ENCODE measurements at places on chromosomes 6 and 20. TPM values are rescaled to one million over a fixed set of nuclear protein-coding genes. Genes with fewer than 3 reads are reported as not detected.

STMN3 gene
- 14.7 TPM for total RNA-seq

GRCh38 chr20:62120990-62121775 is 1.1 kb upstream of the LSM14B start:
- no peaks in the 10 kb centered on the region for H3K36me3 ChIP-seq
- H3K27me3 ChIP-seq: no peaks in the 10 kb centered on the region
- peak overlapping the region; percentile 52 for H3K4me3 ChIP-seq
- H3K27ac ChIP-seq: peak overlapping the region; percentile 89
- no peak for DNase-seq

GRCh38 chr6:4664911-4665310 is 111.3 kb upstream of the CDYL start:
- H3K4me3 ChIP-seq: no peak overlapping the region
- DNase-seq: peak; percentile 43
- H3K27me3 ChIP-seq: no peaks in the 10 kb centered on the region
- H3K4me1 ChIP-seq: peaks cover 6% of the 10 kb centered on the region
- H3K27ac ChIP-seq: peak overlapping the region; percentile 68

ATAT1 gene
- total RNA-seq: 13.3 TPM

CLIC5 gene
- 3.4 TPM for total RNA-seq

TCP11 gene
- not detected for total RNA-seq

ABCF1 gene
- 29.5 TPM for total RNA-seq

DNA sequence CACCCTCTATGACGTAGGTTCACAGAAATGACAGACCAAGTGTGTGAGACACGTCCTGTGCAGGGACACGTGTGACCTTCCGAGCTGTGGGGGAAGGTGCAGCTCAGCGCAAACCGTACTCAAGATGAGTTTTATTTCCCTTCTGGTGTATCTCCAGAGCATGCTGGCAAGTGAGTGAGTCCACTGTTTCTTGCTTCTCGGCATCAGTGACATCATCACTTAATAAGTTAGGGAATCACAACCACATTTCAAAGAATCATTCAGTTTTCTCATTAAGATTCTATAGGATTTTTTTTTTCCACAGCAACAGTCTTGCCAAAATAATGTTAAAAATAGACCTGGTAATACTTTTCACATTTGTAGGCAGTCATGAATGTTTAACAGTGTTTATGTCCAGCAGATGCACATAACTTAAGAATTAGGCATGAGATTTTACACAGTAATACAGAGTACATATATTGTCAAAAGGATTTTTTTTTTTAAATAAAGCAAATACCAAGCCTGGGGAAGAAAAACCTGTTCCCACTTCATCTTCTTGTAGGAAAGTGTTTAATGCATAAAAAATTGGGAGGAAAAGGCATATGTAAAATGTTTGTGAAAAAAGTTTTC is 417.8 kb downstream of the CDC5L start:
- no peak for DNase-seq
- peaks cover 8% of the 10 kb centered on the region for H3K4me1 ChIP-seq
- no peaks in the 10 kb centered on the region for H3K36me3 ChIP-seq
- H3K4me3 ChIP-seq: no peak overlapping the region

ANKRD6 gene
- 13.3 TPM for total RNA-seq

PRSS35 gene
- not detected for total RNA-seq

- no peaks in the 10 kb centered on the region for H3K36me3 ChIP-seq
Measured at GRCh38 chr6:140708441-140708840, 1334.0 kb upstream of the CITED2 start.

DEFB132 gene
- total RNA-seq: not detected

ASIP gene
- not detected for total RNA-seq

- H3K27ac ChIP-seq: no peak overlapping the region
- no peaks in the 10 kb centered on the region for H3K27me3 ChIP-seq
- H3K4me1 ChIP-seq: no peaks in the 10 kb centered on the region
- H3K36me3 ChIP-seq: no peaks in the 10 kb centered on the region
- no peak for DNase-seq
Measured at GRCh38 chr6:13544454-13545186, 29.8 kb upstream of the SIRT5 start.

MATN4 gene
- total RNA-seq: not detected

DNA sequence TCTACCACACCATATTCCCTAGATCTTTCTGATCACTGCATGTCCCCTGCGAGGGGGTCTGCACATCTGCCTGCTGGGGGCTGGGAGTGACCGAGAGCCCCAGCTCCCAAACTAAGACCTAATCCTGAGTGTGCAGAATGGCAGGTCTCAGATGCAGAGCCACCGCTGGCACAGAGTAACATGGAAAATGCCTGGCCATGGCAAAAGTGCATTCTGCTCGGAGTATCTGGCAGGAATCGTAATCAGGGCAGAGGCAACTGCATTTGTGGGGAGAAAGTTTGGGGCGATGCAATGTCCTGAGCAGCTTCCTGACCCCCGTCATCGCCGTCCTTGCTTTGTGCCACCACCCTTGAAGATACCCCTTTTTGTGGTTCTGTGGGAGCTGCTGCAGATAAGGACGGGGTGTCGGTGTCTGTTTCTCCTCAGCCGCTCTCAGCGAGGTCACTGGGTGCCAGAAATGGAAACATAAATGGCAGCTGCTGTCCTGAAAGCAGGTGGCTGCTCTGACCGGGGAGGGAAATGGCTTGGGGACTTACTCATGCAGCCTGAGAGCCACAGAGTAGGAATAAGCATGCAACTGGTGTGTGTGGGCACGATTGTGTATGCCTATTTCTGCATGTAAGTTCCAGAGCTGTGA is 157.9 kb downstream of the LY86 start:
- H3K4me3 ChIP-seq: no peak overlapping the region
- peaks cover 24% of the 10 kb centered on the region for H3K4me1 ChIP-seq
- no peaks in the 10 kb centered on the region for H3K36me3 ChIP-seq
- DNase-seq: no peak
- no peak overlapping the region for H3K27ac ChIP-seq
- H3K27me3 ChIP-seq: no peaks in the 10 kb centered on the region

- H3K4me1 ChIP-seq: peaks cover 14% of the 10 kb centered on the region
- no peaks in the 10 kb centered on the region for H3K27me3 ChIP-seq
- no peak overlapping the region for H3K27ac ChIP-seq
Measured at GRCh38 chr6:106770663-106771062, 141.3 kb downstream of the QRSL1 start.

GRCh38 chr6:134477991-134478635 is 160.2 kb upstream of the SGK1 start:
- H3K27ac ChIP-seq: no peak overlapping the region
- no peak overlapping the region for H3K4me3 ChIP-seq
- H3K36me3 ChIP-seq: no peaks in the 10 kb centered on the region
- DNase-seq: no peak
- H3K4me1 ChIP-seq: no peaks in the 10 kb centered on the region

CFAP61 gene
- total RNA-seq: 1.5 TPM

DNA sequence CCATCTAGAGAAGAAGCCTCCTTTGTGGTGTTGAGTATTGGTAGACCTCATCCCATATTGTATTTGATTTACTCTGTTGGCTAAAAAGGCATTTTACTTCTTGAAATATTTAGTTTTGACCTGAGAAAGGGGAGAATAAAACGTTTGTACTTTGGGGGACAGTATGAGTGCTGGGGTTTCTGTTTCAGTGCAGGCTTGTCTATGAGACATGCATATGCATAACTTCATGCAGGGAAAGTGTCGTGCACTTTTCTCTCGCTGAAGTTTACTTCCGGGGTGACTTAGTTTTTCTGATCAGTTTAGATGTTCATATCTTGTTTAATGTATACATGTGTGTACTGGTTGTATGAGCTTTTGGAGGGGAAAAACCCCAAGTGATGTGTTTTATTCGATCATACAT is 59.5 kb downstream of the UTRN start:
- peak overlapping the region; percentile 19 for H3K4me3 ChIP-seq
- H3K36me3 ChIP-seq: no peaks in the 10 kb centered on the region
- no peak for DNase-seq
- peak overlapping the region; percentile 51 for H3K27ac ChIP-seq
- no peaks in the 10 kb centered on the region for H3K27me3 ChIP-seq
- peaks cover 94% of the 10 kb centered on the region for H3K4me1 ChIP-seq

DNA sequence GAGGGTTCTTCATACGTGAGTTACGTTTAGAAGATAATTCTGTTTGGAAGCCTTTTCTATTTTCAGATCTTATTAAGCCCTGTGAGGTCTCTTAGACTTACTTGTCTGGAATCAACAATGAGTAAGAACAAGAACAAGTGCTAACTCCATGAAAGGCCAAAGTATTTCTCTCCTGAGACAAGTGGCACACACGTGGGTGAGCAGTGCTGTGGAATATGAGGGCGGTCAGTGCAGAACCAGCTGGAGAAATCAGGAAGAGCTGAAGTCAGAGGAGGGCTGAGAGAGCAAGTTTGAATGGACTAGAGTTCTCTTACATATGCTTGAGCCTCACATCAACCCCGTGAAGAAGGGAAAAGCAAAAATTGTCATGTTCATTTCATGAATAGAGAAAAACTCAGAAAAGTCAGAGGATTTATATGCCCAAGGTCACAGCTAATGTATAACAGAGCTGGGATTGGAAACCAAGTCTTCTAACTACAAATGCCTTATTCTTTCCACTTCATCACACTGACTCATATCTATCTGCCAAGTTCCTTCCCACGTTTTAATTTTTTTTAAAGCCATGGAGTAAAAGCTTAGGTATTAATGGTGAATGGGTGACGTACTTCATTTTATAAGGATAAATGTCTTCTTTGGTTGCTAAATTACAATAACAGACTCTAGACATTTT is 201.3 kb upstream of the DTNBP1 start:
- H3K27me3 ChIP-seq: no peaks in the 10 kb centered on the region
- H3K27ac ChIP-seq: no peak overlapping the region
- no peak overlapping the region for H3K4me3 ChIP-seq
- no peaks in the 10 kb centered on the region for H3K36me3 ChIP-seq
- DNase-seq: no peak

- H3K36me3 ChIP-seq: peaks cover 41% of the 10 kb centered on the region
- no peaks in the 10 kb centered on the region for H3K4me1 ChIP-seq
- DNase-seq: no peak
- H3K4me3 ChIP-seq: no peak overlapping the region
Measured at GRCh38 chr20:36919715-36920333, 31.7 kb downstream of the SAMHD1 start.

DNAH8 gene
- not detected for total RNA-seq

DNA sequence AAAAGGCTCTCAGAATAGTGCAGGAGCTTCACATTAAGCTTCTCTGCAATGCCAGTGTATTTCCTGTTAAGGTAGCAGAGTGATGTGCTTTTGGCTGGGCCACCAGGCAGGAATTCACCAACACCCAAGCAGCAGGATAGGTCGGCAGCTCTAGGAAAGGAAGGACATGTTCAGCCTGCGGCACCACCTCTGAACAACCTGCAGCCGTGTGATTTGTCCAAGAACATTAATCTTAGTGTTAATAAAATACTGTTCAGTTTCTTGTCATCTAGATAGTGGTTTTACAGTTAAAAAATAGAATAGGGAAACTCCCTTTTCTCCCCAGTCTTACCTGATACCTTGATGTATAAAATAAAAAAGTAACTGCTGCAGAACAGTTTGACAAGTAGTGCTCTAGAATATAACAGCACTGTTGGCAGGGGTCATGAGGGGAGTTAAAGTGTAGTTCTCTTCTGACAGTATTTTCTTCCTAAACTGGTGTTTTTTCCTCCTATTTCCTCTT is 18.8 kb downstream of the ZNF292 start:
- H3K27ac ChIP-seq: no peak overlapping the region
- no peak overlapping the region for H3K4me3 ChIP-seq
- no peaks in the 10 kb centered on the region for H3K27me3 ChIP-seq
- H3K4me1 ChIP-seq: peaks cover 50% of the 10 kb centered on the region

DNA sequence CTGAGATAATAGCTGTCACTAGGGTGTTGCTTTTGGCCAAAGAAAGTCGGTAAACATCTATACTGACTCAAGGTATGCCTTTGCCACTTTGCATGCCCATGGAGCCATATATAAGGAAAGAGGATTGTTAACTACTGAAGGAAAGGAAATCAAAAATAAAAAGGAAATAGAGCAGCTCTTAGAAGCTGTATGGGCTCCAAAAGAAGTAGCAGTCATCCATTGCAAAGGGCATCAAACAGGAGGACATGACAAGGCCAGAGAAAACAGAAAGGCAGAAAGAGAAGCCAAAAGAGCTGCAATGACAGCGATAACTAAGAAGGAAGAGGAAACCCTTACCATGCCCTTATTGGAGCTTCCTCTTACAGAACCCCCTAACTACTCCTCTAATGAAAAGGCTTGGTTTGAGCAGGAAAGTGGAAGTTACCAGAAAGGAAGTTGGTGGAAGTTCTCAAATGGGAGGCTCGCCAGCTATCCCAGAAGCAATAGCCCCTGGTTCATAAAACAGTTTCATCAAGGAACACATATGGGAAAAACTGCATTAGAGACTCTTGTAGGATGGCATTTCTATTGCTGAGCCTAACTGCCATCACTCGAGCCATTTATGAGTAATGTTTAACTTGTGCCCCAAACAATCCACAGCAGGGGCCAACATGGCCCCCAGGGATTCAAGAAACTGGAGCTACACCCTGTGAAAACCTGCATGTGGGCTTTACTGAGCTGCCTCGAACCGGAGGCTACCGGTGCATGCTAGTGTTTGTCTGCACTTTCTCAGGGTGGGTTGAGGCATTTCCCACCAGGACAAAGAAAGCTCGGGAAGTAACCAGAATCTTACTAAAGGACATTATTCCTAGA is 7.0 kb downstream of the IL22RA2 start:
- H3K4me1 ChIP-seq: no peaks in the 10 kb centered on the region
- no peaks in the 10 kb centered on the region for H3K27me3 ChIP-seq
- no peak overlapping the region for H3K27ac ChIP-seq
- no peak for DNase-seq
- no peaks in the 10 kb centered on the region for H3K36me3 ChIP-seq

DNA sequence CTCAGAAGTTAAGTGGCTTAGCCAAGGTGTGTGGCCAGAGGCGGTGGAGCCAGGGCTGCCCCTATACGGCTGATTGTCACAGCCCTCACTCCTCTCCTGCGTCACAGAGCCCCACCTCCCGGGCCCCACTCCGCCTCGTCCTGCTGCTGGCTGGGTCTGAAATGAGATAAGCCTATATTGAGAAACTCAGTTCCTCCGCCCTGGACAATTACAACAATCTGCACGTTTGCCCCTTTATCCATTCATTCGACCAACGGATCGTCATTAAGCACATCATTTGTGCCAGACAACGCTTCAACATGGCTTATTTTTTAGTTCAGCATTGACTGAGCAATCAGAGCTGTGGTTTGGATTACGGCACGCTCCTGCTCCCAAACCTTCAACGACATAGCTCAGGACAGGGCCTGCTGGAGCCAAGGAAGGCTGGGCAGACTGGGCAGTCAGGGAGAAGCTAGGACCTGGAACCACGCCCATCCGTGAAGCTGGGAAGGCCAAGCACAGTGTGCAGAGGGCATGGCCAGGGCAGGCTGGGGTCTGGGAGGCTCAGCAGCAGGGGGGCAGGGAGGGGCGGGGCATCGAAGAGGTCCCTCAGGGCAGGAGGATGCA is 16.6 kb upstream of the EZR start:
- H3K4me3 ChIP-seq: no peak overlapping the region
- no peaks in the 10 kb centered on the region for H3K27me3 ChIP-seq
- no peaks in the 10 kb centered on the region for H3K4me1 ChIP-seq
- no peak overlapping the region for H3K27ac ChIP-seq

DNA sequence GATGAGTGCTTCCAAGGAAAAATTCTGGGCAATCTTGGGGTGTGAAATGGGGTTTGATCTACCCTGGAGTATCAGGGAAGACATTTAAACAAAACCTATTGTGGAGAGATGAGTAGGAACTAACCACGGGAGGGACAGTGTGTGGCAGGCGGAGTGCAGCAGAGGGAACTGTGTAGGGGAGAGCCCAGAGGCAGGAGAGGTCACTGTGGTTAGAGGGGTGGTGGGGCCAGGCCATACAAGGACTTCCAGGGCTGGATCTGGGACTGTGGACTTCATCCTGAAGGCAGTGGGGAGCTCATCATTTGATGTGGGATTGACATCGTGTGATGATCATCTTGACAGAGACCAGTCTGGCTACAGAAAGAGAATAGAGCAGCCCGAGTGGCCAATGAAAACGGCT is 89.0 kb downstream of the TOX2 start:
- H3K4me1 ChIP-seq: no peaks in the 10 kb centered on the region
- H3K4me3 ChIP-seq: no peak overlapping the region

All from vagina (tissue), 2 donors.